Caudate nucleus (tissue), 63 donors: ENCODE measurements at places on chromosomes 5 and 9.

DNA sequence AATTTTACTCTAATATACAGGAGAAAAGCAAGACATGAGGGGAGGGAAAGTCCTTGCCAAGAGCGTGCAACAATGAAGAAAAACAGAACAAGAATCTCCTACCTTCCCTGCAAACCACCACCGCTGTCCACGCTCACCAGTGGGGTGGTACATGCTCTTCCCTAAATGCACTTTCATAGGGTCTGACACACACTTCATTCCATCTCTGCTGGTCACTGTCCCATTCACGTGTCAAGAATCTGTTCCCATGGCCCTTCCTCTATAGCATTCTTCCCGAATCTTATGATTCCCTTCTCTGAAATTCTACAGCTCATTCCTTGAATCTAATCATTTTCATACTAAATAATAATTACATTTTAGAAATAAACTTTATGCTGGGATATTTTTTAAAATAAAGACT lies 11.4 kb upstream of the DNAH5 start:
- no peak for DNase-seq

DNA sequence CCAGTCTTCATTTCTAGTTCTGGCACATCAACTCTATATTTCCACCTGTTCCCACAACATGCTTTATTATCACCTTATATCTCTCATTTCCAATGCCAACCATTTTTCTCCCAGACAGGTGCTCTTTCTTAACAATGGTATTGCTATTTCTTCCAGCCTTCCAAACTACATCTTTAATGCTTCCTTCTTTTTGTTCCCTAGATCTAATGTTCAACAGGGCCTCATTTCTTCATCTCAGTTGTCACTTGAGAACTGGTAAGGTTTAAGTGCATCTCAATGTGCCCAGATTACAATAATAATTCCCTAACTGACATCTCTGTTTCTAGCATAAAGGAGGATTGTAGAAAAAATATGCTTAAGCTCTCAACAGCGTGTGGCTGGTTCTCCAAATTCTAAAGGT lies 272.6 kb downstream of the COX7C start:
- DNase-seq: no peak

DNA sequence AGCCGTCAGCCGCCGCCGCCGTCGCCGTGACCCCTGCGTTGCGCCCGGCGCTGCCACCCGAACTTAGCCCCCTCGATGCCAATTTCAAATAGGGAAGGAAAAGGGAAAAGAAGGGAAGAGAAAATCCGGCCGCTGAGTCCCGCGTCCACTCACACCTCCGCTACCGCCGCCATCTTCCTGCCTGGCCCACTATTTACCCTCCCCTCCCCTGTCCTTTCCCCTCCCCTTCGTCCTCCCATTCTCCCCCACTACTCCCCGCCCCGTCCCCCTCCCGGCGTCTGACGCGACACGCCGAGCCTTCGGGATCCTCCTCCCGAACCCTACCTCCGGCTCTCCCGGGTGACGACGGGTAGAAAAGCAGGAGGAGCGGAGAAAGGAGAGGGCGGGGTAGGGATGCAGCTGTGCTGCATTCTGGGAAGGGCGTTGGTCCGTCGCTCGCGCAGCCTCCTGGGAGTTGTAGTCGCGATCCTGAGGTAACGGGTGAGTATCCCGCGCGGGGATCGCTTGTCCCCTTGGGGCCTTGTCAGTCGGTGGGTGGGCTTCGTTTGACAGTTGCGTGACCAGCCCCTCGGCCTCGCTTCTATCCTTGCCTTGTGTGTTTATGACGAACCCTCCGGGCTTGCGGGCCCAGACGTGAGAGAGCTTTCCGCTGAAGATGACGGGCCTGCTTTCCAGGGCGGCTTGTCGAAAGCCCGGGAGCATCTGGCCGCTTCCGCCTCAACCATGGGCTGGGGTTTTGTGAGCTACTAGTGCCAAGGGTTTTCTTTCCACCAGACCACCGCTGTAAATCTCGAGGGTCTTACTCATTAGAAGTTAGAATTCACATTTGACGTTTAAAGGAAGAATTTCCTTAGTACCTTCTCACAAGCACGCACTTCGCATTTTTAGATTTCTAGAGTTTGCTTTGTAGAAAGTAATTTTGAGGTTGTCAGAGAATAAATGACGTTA lies at the start of the genes CERT1 and POLK:
CERT1 (minus strand) TSS at position 195 of the 948 bp plus-strand sequence. CDS start 422 bp downstream, outside the sequence.
POLK (plus strand) TSS at position 457 of the 948 bp plus-strand sequence.
- DNase-seq: peak; percentile 94

GRCh38 chr5:132378580-132378979 lies 9.1 kb downstream of the SLC22A5 start:
- no peak for DNase-seq

GRCh38 chr9:7996558-7996957 lies 197.0 kb upstream of the DMAC1 start:
- no peak for DNase-seq

DNA sequence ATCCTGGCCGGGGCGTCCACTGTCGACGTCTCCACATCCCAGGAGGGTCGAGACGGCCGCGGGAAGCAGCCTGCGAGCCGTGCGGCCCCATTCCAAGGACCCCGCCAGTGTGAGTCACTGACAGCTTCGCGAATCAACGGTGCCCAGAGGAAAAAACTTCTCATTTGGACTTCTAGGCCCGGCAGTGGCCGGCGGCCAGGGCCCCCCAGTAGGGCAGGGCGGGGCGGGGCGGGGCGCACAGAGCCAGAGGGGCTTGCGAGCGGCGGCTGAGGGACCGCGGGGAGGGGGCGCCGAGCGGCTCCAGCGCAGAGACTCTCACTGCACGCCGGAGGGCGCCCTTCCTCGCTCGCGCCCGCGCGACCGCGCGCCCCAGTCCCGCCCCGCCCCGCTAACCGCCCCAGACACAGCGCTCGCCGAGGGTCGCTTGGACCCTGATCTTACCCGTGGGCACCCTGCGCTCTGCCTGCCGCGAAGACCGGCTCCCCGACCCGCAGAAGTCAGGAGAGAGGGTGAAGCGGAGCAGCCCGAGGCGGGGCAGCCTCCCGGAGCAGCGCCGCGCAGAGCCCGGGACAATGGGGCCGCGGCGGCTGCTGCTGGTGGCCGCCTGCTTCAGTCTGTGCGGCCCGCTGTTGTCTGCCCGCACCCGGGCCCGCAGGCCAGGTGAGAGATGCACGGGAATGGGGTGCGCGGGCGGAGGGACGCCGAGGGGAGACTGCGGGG lies at the start of gene F2R:
F2R (plus strand) TSS at position 391 of the 720 bp plus-strand sequence; CDS start at position 573, 182 bp downstream.
- no peak for DNase-seq

DNA sequence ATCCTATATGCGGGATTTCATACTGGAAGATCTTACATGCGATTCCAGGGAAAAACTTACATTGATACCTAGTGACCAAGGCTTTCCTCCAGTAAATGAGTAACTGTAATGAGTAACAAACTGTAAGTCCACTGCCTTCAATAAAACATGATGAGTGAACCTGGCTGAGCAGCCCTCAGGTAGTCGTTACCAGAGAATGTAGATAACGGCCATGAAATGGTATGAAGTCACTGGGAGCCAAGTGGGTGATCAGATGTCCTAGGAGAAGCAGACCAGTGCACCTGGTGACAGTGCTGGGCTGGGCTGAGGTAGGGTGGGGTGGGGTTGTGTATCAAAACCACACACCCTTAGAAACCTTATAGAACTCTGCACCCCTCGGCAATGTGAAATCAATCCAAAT lies 203.6 kb downstream of the ALDH1A1 start:
- DNase-seq: no peak

DNA sequence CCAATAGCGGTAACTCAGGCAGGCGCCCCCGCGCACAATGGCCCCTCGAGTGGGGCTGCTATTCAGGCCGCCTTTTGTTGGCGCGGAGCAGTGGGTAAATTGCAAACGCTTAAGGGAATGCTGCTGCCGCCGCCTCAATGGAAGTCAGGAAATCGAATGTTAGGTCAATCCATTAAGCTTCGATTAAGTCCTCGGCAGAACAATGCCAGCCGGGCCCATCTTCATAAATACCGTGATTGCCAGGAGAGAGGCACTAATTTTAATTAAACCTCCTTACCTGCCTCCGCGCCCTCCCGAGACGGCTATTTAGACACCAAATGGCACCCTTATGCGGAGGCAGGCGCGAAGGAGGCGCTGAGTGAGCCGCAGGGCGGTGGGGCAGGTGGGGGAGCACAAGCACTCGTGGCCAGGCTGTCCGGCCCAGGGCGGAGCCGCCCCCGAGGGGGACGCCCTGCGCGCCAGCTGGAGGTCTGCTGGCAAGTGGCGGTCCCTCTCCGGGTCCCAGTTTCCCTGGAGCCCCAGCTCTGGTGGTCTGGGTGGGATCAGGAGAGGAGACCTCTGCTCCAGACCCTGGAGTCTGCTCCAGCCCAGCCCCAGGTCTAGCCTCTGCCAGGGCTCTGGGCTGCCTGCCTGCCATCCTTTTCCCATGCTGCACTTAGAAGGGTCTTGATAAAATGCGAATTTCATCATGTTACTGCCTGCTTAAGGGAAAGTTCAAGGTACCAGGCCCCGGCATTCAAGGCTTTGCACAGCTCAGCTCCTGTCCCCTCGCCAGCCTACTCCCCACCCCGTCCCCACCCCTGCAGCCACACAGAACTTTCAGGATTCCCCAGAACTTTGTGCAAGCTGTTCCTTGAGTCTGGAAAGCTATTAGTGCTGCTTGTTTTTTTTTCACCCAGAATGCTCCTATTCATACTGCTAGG lies 19.7 kb downstream of the NR5A1 start:
- no peak for DNase-seq

GRCh38 chr5:59745415-59745863 lies 148.1 kb downstream of the PDE4D start:
- no peak for DNase-seq

DNA sequence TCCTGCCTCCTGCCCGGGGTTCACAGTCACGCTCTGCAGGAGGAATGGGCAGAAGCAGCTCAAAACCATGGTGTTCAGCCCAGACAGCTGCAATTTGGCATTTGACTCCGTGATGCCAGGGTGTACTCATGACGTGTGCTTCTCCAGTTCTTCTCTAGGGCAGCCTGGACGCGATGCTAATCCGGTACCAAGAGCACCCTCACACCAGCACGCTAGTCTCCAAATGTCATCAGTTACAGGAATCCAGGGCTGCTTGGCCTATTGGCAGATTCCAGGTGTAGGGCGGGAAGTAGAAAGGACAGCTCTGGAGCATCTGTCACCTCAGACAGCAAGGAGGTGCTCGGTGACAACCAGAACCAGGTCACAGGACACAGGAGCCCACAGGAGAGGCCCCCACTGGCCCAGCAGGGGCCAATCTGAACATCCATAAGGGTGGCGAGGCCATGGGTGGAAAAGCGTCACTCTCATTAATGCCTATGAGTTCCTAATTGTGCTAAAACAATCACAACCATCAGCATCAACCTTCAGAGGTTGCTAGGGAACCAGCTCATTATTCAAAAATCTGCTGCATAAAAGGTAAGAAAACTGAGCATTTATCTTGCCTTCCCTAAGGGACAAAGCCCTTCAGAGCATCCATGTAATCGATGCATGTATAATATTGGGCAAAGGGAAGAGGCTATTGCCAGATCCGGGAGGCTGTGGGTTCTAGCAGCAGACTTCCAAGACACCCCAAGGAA lies 241.9 kb upstream of the IRX4 start:
- no peak for DNase-seq

- DNase-seq: no peak
These were observed 8.1 kb downstream of the PRDM12 start for GRCh38 chr9:130672466-130672865.

GRCh38 chr9:112884101-112884500 lies 6.6 kb downstream of the SLC46A2 start:
- DNase-seq: no peak

GRCh38 chr9:97394881-97395280 lies 17.0 kb upstream of the TDRD7 start:
- no peak for DNase-seq

DNA sequence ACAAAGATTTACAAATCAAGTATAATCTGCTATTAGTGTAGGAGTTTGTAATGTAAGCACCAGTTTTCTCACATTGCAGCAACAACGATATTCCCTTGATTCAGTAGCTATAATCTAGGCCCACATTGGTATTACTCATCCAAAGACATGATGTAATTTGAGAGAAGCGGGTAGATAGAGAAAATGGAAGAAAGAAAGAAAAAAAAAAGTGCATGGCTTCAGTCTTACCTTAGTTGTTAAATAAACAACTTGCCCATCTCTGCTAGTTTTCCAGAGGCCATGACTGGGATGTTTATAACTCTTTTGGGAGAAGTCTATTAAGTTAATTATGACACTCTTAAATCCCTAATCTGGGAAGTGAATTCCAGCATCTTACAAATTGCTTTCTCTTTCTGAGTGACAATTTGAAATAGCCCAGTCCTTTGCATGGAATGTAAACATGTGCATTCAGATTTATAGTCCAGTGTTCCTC lies 2.8 kb downstream of the MELK start:
- DNase-seq: no peak

GRCh38 chr9:95143591-95144561 lies 173.6 kb downstream of the FANCC start:
- DNase-seq: no peak

DNA sequence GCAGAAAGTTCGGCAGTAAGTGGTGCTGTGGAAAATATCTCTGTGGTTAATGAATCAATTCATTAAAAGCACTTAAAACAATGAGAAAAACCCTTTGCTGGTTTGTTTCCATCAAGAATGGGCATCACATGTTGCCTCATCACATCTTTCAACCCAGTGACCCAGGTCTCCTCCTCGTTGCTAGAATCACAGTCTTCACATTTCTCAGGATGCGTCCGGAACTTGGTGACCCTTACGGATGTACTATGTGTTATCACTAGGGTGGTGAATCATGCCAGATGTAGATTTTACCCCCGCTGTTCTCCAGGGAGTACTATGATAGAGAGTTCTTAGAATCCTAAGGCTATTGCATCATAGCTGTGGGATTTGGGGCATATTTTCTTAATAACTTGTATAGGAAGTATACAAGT lies 217.9 kb upstream of the KLF4 start:
- no peak for DNase-seq

- no peak for DNase-seq
These were observed 344.3 kb downstream of the ZNF608 start for GRCh38 chr5:124402144-124402581.

DNA sequence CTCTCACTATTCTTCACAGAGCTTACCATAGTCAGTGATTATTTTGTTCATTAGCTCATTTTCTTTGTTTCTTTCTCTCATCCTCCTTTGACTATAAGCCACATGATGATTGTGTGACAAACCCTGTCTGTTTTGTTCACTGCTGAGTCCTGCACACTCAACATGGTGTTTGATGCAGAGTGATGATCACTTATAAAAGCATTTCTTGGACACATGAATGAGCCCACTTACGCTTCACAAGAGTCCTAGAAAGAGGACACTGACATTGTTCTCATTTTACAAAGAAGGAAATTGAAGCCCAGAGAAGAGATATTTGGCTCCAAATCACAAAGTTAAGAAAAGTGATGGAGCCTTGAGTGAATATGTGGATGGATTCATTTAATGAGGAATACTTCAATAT lies 13.4 kb downstream of the ABLIM3 start:
- DNase-seq: no peak

- no peak for DNase-seq
These were observed 34.0 kb downstream of the MTRR start for GRCh38 chr5:7902666-7903625.
